Small intestine (tissue), 16 donors: ENCODE measurements at places on chromosomes 2 and 18. TPM values are rescaled to one million over a fixed set of nuclear protein-coding genes. Genes with fewer than 3 reads are reported as not detected.

ALPG gene
- polyA plus RNA-seq, result not detected

LRRC30 gene
- not detected for polyA plus RNA-seq

GKN1 gene
- polyA plus RNA-seq, result not detected

MAL gene
- 0.15 TPM for polyA plus RNA-seq

HOXD4 gene
- not detected for polyA plus RNA-seq

FAM228A gene
- 0.54 TPM for polyA plus RNA-seq

LOXL3 gene
- 2.9 TPM for polyA plus RNA-seq

CKAP2L gene
- 8.0 TPM for polyA plus RNA-seq

CNGA3 gene
- 1.5 TPM for polyA plus RNA-seq

DPP10 gene
- polyA plus RNA-seq, result 0.54 TPM

CCDC85A gene
- 1.2 TPM for polyA plus RNA-seq

ELOA2 gene
- polyA plus RNA-seq, result not detected

DNA sequence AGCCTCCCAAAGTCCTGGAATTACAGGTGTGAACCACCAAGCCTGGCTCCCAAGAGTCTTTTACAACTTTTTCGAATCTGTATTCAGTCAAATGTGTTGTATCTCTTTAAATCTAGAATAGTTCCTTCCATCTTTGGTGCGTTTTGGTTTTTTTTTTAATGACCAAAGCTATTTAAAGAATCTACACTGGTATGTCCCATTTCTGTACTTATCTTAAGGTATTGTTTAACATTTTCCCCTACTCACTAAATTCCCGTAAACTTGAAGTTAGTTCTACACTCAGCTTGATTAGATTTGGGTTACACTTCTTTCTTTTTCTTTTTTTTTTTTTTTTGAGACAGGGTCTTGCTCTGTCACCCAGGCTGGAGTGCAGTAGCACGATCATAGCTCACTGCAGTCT lies 63.8 kb downstream of the TMEM237 start:
- no peak for DNase-seq

DNA sequence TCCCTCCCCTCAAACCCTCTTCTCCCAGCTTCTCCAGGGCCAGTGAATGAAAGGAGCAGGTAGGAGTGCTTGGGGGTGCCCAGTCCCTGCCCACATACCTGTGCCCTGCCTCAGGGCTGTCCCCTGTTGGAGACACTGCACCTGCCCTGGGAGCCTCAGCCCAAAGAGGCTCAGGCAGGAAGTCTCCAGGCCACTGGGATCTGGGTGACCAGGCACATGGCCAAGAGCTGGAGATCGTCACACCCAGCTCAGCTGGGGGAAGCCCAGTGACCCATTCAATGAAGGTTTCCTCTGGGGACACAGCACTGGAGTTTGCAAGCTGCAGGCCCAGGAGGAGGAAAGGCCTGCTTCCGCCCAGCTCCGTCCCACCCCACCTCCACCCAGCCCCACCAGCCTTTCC lies 156.4 kb downstream of the ZFP36L2 start:
- no peak for DNase-seq

GRCh38 chr2:200494048-200494447 lies 15.8 kb downstream of the KCTD18 start:
- no peak for DNase-seq

DNA sequence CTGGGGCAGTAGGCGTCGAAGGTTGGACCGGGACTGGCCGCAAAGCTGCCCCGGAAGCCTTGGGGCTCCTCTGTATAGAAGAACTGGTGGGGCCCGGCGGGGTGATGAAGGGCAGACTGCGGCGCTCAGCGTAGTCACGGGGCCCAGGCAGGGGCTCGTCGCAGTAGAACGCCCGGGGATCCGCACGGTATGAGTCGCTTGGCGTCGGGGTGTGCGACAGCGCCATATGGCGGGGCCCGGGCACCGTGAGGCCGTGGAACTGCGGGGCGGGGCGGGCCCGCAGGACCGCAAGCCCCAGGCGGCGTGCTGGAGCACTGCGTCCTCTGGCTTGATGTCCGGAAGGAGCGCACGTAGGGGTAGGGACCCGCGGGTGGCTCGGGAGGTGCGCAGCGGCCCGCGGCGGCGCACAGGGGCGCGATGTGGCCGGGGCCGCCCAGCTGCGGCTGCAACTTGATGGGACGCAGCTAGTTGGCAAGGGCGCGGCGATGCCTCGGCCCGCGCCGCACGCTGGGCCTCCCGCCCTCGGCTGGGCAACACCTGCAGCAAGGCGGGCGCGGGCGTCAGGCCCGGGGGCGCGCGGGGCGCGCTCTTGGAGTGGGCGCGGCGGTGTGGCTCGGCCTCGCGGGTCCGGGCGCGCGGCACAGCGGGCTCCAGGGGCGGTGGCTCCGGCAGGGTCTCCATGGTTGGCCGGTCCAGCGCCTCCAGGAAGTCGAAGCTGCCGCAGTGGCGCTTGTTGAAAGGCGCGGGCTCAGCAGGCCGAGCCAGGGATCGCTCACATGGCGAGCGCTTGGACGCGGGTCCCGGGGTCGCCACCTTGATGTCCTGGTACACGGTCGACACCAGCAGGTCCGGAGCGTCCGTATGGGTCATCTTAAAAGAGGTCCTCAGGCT lies 251.4 kb downstream of the ANKRD30B start:
- peak; percentile 37 for DNase-seq

DNA sequence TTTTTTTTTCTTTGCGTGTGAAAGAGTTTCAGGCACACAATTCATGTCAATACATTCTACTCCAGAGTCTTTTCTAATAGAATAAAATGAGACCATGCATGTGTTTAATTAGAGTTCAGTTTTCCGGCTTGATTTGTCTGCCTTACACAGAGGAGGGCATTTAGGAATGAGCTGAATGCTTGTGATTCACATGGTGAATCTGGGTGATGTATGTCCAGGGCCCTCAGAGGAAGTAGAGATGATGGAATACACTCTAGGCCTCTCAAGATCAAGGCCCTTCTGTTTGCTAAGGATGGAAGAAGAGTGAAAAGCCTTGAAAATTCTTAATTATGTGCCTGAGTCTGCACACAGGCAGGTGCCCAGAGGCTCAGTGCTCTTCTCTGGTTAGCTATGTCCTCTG lies 71.0 kb upstream of the CYRIA start:
- DNase-seq, result no peak

DNA sequence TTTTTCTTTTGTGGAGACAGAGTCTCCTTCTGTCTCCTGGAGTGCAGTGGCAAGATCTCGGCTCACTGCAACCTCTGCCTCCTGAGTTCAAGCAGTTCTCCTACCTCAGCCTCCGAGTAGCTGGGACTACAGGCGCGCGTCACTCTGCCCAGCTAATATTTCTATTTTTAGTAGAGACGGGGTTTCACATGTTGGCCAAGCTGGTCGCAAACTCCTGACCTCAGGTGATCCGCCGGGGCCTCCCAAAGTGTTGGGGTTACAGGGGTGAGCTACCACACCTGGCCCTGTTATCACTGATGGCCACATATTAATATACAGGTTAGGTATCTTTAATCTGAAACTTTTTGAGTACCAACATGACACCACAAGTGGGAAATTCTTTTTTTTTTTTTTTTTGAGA lies 3.4 kb downstream of the MRPL35 start:
- no peak for DNase-seq

DNA sequence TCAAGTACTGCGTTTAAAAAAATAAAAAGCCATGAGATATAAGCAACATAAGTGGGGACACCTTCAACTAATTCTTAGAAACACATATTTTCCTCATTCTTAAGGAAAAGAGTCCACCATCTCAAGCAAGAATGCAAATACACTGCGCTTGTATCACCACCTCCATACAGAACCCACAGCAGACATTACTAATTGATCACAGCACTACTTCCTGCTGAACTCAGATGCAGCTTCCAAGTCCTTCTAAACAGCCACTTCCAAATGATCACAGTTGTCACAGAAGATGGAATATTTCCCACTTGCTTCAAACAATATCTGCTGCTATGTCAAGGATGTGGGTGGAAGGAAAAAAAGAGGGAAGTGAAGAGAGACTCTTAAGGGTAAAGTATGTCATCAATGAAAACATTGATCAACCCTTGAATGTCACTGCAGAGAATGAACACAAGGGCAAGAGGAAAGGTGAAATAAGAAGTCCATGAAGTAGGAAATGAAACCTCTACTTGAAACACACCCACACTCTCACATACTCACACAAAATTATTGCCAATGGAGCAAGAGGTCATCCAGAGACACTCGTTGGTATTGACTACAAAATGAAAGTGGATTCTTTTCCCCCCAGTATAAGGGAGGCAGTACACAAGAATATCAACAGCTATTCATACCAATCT lies 22.1 kb downstream of the TGFA start:
- no peak for DNase-seq

DNA sequence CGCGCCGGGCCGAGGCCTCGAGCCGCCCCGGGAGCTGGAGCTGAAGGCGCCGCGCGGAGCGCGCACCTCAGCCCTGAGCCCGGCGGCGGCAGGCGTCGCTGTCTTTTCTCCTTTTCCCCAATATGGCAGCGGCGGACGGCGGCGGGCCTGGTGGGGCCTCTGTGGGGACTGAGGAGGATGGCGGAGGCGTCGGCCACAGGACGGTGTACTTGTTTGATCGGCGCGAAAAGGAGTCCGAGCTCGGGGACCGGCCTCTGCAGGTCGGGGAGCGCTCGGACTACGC lies 369 bp downstream of the SMCHD1 start:
- DNase-seq, result no peak

DNA sequence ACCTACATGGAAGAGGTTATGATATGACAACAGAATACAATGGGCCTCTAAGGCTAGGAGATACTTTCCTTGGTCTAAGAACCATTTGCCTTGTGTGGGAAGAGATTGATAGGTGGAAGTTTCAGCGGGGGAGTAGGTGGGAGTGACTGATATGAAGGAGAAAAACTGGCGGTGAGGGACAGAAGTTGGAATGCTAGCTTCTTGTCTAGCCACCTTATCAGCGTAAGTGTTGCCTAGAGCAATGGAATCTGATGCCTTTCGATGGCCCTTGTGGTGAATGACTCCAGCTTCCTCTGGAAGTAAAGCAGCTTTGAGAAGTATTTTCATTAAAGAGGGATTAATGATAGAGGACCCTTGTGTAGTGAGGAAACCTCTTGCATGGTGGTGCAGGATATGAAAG lies 121.3 kb upstream of the GULP1 start:
- DNase-seq, result no peak

GRCh38 chr2:18993756-18994338 lies 364.6 kb downstream of the OSR1 start:
- DNase-seq, result no peak

DNA sequence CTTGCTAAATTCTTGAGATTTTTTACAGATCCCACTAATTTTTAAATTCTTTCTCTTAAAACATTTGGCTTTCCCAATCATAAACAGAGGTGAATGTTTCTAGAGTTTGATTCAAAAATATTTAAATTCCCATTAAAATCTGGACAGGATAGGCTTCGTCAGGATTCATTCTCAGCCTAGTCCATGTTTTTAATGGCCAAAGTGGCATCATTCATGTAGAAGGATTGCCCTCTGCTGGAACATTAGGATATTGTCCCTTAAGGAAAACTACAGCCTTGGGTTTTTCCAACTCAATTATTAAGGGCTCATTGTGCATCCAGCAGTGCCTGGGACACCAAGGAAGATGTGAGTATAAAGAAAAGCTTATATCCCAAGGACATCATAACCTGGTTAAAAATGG lies 71.7 kb downstream of the TPGS2 start:
- peak; percentile 45 for DNase-seq

- no peak for DNase-seq
These were observed 213.7 kb upstream of the RAB6C start for GRCh38 chr2:129765678-129766351.

DNA sequence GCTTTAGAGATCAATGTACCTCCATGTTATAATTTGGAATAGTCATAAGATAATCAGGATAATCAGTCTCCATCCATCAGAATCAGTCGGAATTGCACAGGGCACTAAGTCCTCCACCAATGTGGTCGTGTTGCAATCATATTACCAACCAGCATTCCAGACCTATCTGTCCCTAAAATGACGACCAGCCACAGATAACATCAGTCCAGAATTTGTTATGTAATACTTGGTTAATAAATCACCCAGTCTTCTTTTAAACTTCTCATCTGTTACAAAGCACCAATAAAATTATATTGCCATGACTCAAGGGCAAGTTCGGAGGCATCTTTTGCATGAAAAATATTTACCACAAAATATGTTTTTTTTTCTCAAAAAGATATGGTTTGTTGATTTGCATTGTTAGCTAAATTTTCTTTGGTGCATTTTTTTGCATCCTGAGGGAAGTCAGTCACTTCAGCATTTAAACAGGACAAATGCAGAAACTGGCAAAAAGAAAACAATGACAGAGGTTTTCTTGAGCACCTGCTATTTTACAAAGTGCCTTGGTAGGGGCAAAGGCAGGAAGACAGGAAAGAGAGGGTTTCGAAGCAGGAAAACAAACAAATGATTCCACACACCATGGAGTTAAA lies 29.3 kb downstream of the PIEZO2 start:
- DNase-seq, result peak; percentile 60

GRCh38 chr2:212311807-212312404 lies 226.7 kb downstream of the ERBB4 start:
- DNase-seq, result no peak

DNA sequence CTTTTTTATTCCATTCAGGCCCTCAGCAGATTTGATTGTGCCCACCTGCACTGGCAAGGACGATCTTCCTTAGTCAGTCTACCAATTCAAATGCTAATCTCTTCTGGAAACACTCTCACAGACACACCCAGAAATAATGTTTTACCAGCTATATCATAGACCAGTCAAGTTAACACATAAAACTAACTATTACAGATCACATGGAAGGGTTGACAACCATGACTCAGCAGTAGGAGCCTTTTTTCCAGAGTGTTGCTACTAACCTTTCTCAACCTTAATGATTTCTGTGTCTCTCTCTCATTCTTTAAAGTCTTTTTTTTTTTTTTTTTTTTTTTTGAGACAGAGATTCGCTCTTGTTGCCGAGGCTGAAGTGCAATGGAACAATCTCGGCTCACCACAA lies 143.5 kb upstream of the MSH6 start:
- peak; percentile 67 for DNase-seq
